ENCODE measurements at places on chromosomes 3 and 15. TPM values are rescaled to one million over a fixed set of nuclear protein-coding genes. Genes with fewer than 3 reads are reported as not detected.

C3orf20 gene
- 0.07 TPM for total RNA-seq

GOLGA8R gene
- total RNA-seq = 3.0 TPM

LINGO1 gene
- not detected for total RNA-seq

GRCh38 chr3:139710212-139710611 is 32.4 kb upstream of the NMNAT3 start:
- no peak for DNase-seq

DNA sequence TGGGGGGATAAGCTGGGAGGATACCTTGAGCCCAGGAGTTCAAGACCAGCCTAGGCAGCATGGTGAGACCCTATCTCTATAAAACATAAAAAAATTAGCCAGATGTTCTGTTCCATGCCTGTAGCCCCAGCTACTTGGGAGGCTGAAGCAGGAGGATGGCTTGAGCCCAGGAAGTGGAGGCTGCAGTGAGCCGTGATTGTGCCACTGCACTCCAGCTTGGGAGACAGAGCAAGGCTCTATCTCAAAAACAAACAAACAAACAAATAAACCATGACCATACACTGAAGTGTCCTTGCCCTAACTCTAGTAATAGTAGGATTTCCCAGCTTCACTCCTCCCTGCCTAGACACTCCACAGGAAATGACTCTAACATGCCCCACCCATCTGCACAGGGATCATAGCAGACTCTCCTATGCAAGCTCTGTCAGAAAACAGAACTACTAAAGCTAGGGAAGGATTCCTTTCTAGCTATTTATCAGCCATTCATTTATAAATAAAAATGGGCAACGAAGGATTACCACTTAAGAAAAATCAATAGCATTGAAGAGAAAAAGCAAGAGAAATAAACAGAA is 4.6 kb downstream of the ERICH6 start:
- DNase-seq = no peak

- no peak for DNase-seq
Observed at GRCh38 chr3:193777524-193777923, 184.5 kb downstream of the OPA1 start.

DNA sequence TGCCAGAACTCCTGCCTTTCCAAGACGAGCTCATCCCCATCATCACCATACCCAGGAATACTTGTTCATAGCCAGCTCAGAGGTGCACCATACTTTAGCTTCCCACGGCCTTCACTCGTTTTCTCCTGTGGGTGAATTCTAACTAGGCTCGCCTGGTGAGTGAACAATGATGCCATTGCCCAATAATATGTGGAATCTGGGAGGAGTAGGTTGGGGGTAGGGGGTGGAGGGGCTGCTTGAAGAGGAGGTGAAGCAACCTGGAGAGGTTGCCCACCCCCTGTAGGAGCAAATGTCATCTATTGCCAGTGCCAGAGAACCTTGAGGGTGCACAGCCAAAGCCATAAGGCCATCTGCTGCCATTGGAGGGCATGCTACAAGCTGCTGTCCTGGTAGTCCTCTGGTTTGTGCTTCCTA is 592 bp upstream of the ZNF445 start:
- no peak for DNase-seq

Data from activated T-helper 2 cell treated with anti-CD3 and anti-CD28 coated beads, Interferon-gamma antibody, Interleukin-2, Interleukin-4, amounts not matched to agents 10 μg/mL and 5 μg/mL and 100 μg/mL, durations not matched to agents 14 hours and 24 hours and 36 hours (primary cell).